ENCODE measurements at places on chromosomes 3 and 15. TPM values are rescaled to one million over a fixed set of nuclear protein-coding genes. Genes with fewer than 3 reads are reported as not detected.

- no peak for DNase-seq
Measured at GRCh38 chr3:174208161-174208560, 651.0 kb upstream of the NAALADL2 start.

DNA sequence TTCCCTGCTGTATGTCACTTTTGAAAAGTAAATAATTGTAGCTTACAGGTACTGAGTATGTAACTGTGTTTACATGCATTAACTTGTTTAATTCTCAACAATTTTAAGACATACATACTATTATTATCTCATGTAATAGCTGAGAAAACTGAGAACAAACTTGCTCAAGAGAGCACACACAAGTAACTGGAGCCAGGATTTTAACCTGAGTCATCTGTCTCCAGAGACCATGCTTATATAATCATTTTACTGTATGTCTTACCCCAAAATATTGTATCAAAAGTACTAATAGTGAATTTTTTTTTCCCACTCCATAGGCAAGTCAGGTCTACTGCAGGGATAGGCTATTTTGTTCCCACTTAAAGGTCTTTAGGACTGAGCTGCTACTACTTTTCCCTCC lies 95.4 kb downstream of the FEZF2 start:
- DNase-seq = no peak

The ZNF710 gene
- 23.4 TPM for total RNA-seq

DNA sequence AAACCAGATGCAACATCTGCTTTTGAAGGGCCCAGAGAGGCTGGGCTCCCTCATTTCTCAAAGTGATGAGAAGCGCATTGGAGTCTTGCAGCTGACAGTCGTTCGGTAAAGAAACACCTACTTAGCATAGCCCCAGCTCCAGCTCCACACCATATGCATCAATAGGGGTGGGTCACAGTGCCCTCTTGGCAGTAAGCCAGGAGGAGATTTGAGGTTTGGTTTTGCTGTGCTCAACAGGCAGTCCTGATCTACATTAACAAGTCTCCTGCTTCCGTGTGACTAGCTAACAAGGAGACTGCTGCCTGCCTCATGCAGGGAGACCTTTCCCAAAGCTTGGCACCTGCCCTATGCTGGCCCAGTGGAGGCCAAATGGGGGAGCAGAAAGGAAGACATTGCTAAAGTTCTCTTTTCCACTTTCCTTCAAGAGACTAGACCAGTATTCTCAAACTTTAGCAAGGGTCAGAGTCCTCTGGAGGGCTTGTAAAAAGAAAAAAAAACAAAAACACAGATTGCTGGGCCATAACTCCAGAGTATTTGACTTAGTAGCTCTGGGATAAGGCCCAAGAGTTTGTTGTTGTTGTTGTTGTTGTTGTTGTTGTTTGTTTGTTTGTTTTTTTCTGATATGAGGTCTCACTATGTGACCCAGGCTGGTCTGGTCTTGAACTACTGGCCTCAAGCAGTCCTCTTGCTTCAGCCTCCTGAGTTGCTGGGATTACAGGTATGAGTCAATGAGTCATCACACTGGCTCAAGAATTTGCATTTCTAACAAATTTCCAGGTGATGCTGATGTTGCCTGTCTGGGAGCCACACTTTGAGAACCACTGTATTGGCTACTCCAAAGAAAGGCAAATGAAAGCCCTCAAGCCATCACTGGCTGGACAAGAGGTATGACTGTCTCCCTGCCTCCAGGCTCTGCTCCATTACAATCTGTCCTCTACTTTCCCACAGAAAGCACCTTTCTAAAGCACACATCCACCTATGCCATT lies 294.9 kb downstream of the RORA start:
- no peak for DNase-seq

- no peak for DNase-seq
Measured at GRCh38 chr3:112656043-112656442, 15.1 kb upstream of the CCDC80 start.

DNA sequence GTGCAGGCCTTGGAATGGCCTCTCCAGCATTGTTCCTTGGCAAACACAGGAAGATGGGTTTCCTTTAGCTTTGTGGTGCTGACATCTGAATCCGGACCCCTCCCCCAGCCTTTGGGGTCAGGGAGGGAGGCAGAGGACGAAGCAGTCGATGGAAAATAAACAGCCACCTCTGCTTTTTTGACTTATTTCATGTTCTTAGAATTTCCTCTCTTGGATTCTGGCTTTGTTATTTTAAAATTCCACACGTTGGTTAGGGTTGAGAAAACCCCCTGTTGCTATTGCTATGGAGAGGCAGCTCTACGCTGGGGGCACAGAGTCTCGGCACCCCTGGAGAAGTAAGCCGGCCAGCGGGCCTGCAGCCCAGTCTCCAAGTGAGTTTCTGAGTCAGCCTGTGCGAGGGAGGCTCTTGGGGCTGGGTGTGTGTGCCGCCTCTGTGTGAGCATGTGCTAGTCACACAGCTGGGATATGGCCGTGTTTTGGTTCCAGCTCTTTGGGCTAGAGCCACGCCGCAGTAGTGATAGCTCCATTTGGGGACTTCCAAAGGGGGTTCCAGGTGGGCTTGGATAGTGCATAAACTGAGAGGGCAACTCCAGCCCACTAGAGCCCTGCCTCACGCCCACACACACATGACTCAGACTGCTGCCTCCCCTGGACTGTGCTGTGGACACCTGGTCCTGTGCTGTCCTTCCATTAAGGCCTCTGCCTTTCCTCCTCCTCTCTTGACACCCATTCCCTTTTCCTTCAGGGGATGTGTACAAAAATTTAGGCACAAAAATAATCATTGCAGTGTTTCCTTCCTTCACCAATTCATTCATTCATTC lies 58.8 kb downstream of the AMOTL2 start:
- no peak for DNase-seq

GRCh38 chr3:140198242-140198641 lies 263.3 kb downstream of the CLSTN2 start:
- no peak for DNase-seq

- peak; percentile 68 for DNase-seq
Measured at GRCh38 chr15:70195587-70196305, 98.0 kb upstream of the TLE3 start.

DNA sequence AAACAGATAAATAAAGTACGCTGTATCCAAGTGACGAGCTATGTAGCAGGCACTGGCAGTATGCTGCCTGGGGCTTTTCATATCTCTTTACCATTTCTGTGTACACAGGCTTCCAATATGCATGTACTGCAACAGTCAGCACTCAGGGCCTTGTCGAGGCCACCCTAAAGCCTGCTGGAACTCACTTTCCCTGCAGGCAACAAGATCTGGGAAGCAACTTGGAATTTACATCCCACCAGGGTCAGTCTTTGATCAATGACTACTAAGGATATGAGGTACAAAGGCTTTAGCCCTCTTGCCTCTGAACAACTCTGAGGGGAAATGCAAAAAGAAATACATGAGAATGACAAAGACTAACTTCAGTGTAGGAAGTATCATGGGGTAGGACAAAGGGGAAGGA lies 101.8 kb upstream of the ARL6 start:
- DNase-seq = no peak

- DNase-seq = no peak
Measured at GRCh38 chr3:156659260-156659659, 15.1 kb upstream of the TIPARP start.

DNA sequence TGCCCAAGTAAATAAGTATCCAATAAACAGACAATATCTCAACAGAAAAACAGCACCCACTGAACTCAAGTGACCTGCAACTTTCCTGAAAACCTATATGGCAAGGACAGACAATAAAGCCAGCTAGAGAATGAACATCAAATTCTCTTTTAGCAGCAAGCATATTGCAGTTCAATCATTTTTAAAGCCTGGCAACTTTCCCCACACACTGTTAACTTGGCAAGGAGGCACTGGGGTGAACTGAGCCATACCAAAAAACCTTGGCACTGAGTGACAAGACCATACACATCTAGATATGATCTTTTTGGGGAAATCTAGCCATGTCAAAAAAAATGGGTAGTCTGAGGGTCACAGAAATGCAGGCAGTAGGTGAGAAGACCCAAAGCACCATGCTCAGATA lies 174.6 kb downstream of the STT3B start:
- no peak for DNase-seq

GRCh38 chr3:45748068-45748467 lies 48.3 kb downstream of the SLC6A20 start:
- no peak for DNase-seq

The NISCH gene
- 68.0 TPM for total RNA-seq

DNA sequence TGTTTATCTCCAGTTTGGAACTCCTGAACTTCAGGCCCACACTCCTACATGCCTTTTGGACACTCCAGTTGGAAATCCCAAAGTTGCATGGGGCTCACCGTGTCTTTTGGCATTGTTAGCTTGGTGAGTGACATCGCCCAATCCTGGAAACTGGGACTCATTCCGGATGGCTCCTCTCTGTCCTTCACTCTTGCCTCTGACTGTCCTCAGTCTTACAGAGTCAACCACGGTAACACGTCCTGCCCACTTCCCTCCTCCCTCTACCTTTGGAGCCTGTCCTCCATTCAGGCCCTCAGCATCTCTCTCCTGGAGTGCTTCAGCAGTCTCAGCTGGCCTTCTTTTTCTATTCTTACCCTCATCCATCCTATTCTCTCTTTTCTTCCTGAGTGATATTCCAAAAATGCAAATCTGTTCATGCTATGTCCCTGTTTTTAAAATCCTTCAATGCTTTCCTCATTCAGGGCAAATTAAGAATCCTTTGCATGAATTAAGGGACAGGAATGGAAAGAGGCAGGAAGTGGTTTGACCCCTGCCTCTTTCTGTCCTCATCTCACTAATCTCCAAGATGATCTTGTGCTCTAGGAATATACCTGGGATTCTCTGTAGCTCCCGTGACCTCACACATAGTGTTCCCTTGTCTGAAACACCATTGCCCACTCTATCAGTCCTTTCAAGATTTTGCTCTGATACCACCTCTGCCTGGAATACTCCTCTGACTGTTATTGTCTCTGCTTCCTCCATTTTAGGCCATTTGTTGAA lies 42.5 kb downstream of the LPP start:
- no peak for DNase-seq

DNA sequence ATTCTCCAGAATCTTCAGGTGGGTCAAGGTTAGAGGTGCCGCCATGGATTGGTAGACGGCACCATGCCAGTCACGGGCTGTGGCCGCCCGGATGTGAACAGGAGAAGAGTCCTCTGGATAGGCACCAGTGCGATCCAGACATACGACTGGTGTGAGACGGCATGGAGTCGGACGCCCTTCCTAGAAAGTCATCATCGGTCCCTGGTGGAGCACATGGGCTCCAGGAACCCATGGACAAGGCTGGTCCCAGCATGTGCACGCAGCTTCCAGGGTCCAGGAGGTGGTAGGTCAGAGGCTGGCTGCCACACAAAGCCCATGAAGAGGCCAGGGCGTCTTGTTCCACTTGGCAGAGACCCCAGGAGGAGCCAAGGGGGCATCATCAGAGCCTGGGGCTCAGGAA lies 276.1 kb upstream of the LRRC3B start:
- DNase-seq = no peak

DNA sequence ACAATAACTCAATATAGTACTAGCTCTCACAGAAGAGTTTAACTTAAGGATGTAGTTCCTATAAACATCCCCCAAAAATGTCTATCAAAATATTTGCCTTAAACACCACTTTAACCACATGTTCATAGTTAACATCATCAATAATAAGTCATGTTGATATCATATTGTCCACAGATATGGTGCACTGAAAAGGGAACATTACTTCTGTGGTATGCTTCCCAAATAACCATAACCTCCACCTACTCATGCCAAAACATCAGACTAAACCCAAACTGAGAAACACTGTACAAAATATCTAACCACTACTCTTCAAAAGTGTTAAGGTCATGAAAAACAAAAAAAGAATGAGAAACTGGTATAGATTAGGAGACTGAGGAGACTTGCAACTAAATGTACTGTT lies 32.9 kb downstream of the SLC4A7 start:
- DNase-seq = no peak

The ZCWPW2 gene
- 0.80 TPM for total RNA-seq

DNA sequence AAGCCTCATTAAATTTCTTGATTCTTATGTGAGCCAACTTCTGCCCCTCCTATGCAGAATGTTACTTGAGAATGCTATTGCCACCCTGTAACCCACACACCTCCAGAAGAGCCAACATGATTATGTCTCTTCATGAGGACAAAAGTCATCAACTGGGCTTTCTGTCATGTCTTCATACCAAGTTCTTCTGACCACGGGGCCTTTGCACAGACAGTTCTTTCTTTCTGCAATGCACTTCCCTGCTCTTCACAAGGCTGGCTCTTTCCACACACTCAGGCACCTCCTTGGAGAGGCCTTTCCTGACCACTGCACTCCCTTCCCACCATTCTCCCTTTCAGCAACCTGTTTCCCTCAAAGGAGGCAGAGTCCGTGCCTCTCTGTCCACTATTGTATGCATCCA lies 107.9 kb upstream of the NR2E3 start:
- no peak for DNase-seq

- DNase-seq = no peak
Measured at GRCh38 chr15:59177317-59177660, 29.4 kb upstream of the LDHAL6B start.

- DNase-seq = no peak
Measured at GRCh38 chr15:76163457-76164295, 103.9 kb downstream of the TMEM266 start.

The BCHE gene
- not detected for total RNA-seq

The CADM2 gene
- total RNA-seq = 0.59 TPM

DNA sequence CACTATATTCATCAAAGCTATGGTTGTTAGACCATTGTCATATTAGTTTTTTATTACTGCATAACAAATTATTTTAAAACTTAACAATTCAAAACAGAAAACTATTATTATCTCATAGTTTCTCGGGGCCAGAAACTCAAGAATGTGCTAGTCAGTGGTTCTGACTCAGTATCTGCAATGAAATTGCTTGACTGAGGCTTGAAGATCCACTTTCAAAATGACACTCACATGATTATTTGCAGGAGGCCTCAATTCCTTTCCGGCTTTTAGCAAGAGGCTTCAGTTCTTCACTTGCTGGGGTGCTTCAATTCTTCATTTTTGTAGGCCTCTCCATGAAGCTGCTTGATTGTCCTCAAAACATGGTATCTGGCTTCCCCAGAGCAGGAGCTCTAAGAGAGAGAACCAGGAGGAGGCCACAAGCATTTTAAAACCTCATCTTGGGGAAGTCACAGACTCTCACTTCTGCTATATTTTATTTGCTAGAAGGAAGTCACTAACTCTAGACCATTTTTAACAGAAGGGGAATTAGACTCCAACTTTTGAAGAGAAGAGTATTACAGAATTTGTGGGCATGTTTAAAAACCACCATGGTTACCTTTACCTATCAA lies 383.7 kb downstream of the MFSD1 start:
- DNase-seq = no peak

- DNase-seq = no peak
Measured at GRCh38 chr15:69117431-69117871, 43.0 kb upstream of the GLCE start.

DNA sequence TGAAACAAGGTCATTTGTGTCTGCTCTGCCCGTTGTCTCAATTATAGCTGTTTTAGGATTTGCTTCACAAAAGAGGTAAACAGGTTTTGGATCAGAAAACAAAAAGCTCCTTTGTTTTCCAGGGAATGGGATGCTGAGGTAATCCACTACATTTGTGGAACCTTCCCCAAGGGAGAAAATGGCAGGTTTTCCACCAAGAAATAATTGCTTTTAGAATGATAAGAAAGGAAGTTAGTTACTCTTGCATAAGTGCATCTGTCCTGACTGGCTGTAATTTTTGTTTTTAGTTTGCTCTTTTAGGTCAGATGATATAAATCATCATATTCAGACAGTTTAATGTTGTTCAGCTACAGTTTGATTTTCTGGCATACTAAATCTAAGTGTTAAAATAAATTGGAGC lies 198.5 kb upstream of the COL8A1 start:
- DNase-seq = no peak

- DNase-seq = no peak
Measured at GRCh38 chr3:196051282-196052076, 30.4 kb downstream of the TFRC start.

- no peak for DNase-seq
Measured at GRCh38 chr3:184815046-184815930, 3.3 kb downstream of the VPS8 start.

The ATXN7 gene
- total RNA-seq = 27.7 TPM

The HIGD2B gene
- not detected for total RNA-seq

All from PC-9 (cell line).